ENCODE measurements at places on chromosomes 12 and 14.
A peak's percentile ranks its signal among the peaks of the same experiment; 100 is the strongest.

DNA sequence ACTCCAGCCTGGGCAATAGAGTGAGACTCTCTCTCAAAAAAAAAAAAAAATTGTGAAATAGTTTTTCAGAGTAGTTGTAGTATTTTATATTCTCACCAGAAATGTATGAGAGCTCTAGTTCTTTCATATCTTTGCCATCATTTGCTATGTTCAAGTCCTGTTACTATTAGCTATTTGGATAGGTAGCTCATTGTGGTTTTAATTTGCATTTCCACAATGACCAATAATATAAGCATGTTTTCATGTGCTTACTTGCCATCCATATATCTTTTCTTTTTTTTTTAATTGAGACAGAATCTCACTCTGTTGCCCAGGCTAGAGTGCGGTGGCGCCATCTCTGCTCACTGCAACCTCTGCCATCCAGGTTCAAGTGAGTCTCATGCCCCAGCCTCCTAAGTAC, 8.4 kb upstream of the RIPK3 start:
- no peak for DNase-seq

DNA sequence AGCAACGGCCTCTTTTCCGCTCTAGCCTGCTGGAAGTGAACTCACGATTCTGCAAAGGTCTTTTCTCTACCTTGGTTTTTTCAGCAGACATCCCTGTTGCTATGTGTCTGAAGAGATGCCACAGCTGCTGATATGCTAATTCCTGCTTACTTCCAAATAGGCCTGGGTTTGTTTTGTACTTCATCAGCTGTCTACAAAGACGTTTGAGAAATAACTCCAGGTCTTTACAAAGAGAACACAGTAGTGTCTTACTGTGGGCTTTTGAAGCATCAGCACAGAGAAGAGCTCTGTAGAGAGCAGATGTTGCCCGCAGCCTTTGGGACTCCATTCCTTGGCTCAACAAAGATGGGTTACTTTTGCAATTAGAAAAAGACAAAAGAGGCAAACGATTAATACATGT, 1366.5 kb downstream of the AACS start:
- DNase-seq = no peak

- no peak for DNase-seq
Observed at GRCh38 chr12:132441871-132442863, 47.8 kb upstream of the FBRSL1 start.

DNA sequence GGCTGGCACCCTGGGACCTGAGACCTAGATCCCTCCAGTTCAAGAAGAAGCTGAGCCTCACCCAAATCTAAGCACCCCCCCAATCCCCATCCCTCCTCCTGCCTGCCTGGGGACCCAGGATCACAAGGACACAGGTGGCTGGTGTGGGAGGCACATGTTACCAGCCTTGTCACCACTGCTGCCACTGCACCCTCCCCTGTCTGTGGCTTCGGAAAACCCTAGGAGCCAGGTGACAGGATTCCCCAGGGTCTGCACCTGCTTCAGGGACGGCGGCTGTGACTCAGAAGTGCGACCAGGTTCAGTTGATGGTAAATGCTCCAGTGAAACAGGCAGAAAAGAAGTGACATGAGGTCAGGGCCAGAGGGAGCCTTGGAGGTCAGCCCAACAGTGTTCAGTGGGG, 62.8 kb upstream of the FAM222A start:
- DNase-seq = no peak

- DNase-seq = peak; percentile 7
Observed at GRCh38 chr12:89863968-89864367, 155.3 kb upstream of the ATP2B1 start.

- no peak for DNase-seq
Observed at GRCh38 chr12:117387832-117388231, 26.4 kb upstream of the NOS1 start.

DNA sequence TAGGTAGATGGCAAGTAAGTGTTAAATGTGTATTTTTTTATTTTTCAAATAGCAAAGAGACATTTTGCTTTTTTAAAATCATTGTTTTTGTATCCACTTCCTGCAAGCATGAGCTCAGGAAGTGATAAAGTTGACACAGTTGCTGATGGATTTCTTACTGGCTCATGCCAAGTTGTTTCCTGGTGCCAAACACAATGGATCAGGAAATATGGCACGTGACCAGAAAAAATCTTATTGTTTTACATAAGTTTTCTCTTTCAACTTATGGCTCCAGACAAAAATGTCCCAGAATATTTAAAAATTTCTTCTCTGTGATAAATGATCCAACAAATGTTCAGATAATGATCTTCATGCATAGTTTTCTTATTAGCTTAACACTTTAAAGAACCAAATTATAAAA, 1279.1 kb upstream of the FLRT2 start:
- no peak for DNase-seq

GRCh38 chr12:109870648-109871047, 9.7 kb downstream of the GLTP start:
- no peak for DNase-seq

GRCh38 chr14:73961192-73961591, 11.1 kb downstream of the COQ6 start:
- no peak for DNase-seq

- DNase-seq = no peak
Observed at GRCh38 chr14:100487304-100487703, 99.9 kb downstream of the BEGAIN start.

DNA sequence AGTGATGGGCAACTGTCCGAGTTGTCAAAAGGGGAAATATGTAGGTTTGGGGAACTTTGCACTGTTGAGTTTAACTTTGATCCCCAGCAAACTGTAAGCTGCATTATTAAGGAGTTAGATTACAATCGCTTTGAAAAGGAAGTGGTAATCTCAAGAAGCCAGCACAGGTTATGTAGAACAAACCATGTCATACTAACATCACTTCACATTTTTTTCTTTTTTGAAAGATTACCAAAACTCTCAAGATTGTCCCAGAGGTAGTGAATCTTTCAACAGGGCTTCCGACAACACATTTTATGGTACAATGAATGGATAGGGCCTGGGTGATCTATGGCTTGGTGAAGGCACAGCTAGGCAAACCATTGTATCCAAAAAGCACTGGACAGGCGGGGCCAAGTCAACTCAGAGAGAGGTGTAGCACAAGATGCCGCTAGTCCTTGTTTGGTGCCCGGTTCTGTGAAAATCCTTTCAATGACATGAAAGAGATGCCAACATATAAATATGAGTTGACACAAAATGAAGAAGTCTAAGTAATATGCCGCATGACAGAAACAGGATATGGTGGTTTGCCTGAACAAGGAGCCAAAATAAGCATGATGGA, 24.3 kb upstream of the PARP11 start:
- DNase-seq = no peak

GRCh38 chr12:90630006-90630405, 325.0 kb downstream of the CCER1 start:
- DNase-seq = no peak

- DNase-seq = peak; percentile 41
Observed at GRCh38 chr12:120100630-120101029, 15.9 kb downstream of the RAB35 start.
